ENCODE measurements at places on chromosomes 2 and 18.

DNA sequence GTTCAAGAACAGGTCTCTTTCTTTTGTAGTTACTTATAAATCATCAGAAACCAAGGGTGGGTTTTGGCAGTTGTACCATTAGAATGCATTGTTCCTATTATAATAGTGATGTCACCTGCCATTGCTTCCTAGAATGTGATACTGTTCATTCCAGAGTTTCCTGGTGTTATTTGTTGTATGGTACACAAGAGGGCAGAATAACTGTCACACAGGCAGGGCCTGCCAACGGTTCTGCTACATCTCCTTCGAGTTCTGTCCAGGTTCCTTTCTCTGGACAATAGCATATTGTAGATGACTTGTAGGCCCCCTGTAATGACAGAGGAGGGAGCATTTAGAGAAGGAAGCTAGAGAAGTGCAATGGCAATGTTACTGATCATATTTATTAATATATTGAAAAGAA lies 98.3 kb downstream of the KLHL14 start:
- DNase-seq: no peak

DNA sequence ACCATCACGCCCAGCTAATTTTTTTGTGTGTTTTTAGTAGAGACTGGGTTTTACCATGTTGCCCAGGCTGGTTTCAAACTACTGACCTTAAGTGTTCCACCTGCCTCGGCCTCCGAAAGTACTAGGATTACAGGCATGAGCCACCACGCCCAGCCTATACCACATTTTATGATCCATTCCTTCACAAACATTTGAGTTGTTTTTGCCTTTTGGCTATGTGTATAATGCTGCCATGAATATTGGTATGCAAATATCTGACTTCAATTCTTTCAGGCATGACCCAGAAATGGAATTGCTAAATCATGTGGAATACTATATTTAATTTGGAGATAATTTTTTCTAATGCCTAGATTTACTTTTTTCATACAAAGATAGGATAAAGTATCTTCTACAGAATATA lies 68.6 kb downstream of the TTC27 start:
- no peak for DNase-seq

- DNase-seq: no peak
Observed at GRCh38 chr2:74424995-74425406, 3.5 kb downstream of the WDR54 start.

GRCh38 chr2:152466041-152466440 lies 131.1 kb downstream of the FMNL2 start:
- no peak for DNase-seq

GRCh38 chr18:51020536-51020935 lies 9.5 kb upstream of the SMAD4 start:
- no peak for DNase-seq

GRCh38 chr2:40403233-40403836 lies 48.6 kb downstream of the SLC8A1 start:
- DNase-seq: peak; percentile 45

DNA sequence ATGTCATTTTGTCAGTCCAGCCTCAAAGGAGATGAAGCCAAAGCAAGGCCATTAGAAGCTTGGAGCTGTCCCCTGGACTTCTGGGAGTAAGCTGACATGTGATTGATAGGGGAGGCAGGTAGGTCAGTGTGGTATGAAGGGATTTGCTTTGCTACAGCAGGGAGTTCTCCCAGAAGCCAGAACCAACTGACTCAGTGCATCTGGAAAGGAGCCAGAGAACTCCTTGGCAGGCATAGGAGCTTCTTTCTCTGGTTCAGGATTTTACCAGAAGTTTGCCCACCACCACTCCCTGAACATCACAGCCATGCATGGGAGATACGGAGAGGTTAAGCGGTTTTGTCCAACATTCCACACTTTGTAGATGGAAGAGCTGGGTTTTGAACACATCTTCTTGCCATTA lies 24.5 kb upstream of the KCNE4 start:
- DNase-seq: no peak

- no peak for DNase-seq
Observed at GRCh38 chr2:230097841-230098240, 29.1 kb upstream of the SLC16A14 start.

DNA sequence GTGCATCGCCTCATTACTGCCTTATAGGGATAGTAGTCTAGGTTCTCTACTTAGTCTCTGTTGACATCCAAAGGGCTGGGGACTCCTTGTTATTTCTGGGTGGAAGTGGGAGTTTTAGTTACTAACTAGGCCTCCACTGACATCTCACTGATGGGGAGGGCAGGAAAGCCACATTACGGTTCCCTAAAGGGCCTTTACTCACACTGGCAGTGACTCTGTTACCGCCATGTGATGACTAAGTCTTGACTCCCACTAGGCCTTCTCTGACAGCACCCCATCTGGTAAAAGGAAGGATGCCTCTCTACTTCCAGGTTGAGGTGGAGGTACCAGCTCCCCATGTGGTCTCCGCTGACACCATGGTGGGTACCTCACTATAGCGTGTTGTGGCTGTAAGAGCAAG lies 14.0 kb upstream of the BCL2L11 start:
- DNase-seq: no peak

- no peak for DNase-seq
Observed at GRCh38 chr2:132780651-132781050, 110.6 kb upstream of the LYPD1 start.

GRCh38 chr2:5977477-5977876 lies 285.3 kb downstream of the SOX11 start:
- peak; percentile 2 for DNase-seq

- no peak for DNase-seq
Observed at GRCh38 chr2:73561422-73561821, 80.8 kb downstream of the NAT8 start.

GRCh38 chr2:182972548-182972942 lies 65.7 kb downstream of the NCKAP1 start:
- DNase-seq: no peak

DNA sequence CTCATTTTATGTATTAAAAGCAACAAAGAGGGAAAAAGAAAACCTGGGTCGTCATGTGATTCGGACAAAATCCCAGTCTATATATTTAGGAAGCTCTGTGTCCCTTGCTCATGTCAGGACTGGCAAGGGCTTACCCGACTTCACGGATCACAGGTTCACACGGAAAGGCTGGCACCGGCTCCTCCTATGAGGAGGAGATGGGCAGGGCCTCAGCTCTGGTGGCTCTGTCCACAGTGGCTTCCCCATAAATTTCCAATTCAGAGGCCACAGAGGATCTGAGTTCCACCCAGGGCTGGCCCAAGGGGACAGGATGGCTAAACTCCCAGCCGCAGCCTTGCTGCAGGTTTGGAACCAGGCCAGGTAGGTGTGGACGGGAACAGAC lies 186.8 kb downstream of the BCL2 start:
- DNase-seq: no peak

Data from foreskin melanocyte (primary cell).